Lower leg skin (tissue), 4 donors: ENCODE measurements at places on chromosomes 2 and 18. TPM values are rescaled to one million over a fixed set of nuclear protein-coding genes. Genes with fewer than 3 reads are reported as not detected.

GRCh38 chr2:38465789-38466127 lies 88.7 kb upstream of the ATL2 start:
- no peak for DNase-seq

GRCh38 chr2:86011449-86011941 lies 94.2 kb downstream of the POLR1A start:
- no peak for DNase-seq

COL3A1 gene
- total RNA-seq: 21.8 TPM

DNA sequence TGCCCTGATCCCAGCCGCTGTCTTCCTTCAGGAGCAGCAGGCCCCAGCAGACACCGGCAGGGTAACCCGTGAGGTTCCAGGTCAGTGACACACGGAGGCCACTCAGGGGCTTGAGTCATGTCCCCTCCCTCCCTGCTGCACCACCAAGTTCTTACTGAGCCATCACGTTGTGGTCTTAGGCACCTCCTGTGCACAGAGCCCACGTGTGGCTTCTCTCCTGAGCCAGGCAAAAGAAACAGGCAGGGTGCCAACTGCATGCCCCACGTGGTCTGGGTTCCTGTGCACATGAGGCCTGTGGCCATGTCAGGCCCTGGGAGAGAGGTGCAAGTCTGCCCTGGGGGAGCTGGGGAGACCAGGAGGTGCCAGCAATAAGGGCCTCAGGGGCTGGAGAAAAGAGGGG lies 264.8 kb downstream of the KLHL29 start:
- DNase-seq: no peak

LHCGR gene
- total RNA-seq: 0.19 TPM

GRCh38 chr18:8174771-8175170 lies 434.5 kb upstream of the RAB12 start:
- no peak for DNase-seq

- no peak for DNase-seq
Measured at GRCh38 chr2:223846515-223846914, 9.1 kb upstream of the AP1S3 start.

CCDC74A gene
- 10.7 TPM for total RNA-seq

GNAL gene
- total RNA-seq: 13.9 TPM

- DNase-seq: no peak
Measured at GRCh38 chr2:220296174-220296573, 668.7 kb downstream of the SLC4A3 start.
